Thyroid gland (tissue), 4 donors: ENCODE measurements at places on chromosomes 7 and 10. TPM values are rescaled to one million over a fixed set of nuclear protein-coding genes. Genes with fewer than 3 reads are reported as not detected.

DNA sequence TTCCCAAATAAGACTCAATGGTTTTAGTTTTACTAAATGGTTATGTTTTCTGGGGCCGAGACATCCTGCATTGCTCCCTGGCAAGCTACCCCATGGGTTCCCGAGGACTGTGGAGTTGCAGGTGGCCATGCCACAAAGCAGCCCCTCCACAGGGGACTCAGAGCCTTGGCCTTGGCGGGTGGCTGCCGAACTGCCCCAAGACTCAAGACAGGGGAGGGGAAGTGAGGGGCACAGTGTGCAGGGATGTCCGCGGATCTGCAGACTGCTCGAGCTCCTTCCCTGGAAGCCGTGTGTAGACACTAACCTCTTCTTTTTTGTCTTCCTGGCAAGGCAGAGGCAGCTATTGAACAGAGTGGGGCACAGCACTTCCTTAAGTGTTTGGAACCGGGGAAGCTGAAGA, 154.6 kb downstream of the EBF3 start:
- no peak overlapping the region for H3K4me3 ChIP-seq
- H3K36me3 ChIP-seq, result no peaks in the 10 kb centered on the region
- DNase-seq, result no peak
- H3K4me1 ChIP-seq, result no peaks in the 10 kb centered on the region
- H3K27me3 ChIP-seq, result no peaks in the 10 kb centered on the region

- no peak overlapping the region for H3K4me3 ChIP-seq
- no peak overlapping the region for H3K27ac ChIP-seq
- DNase-seq, result no peak
- H3K4me1 ChIP-seq, result no peaks in the 10 kb centered on the region
- H3K27me3 ChIP-seq, result no peaks in the 10 kb centered on the region
These were observed 95.8 kb upstream of the SH2B2 start for GRCh38 chr7:102190776-102191350.

GRCh38 chr10:86763404-86763803, 7.0 kb downstream of the BMPR1A start:
- H3K27ac ChIP-seq, result no peak overlapping the region
- no peak overlapping the region for H3K4me3 ChIP-seq
- H3K4me1 ChIP-seq, result peaks cover 28% of the 10 kb centered on the region
- no peaks in the 10 kb centered on the region for H3K36me3 ChIP-seq
- H3K27me3 ChIP-seq, result no peaks in the 10 kb centered on the region
- DNase-seq, result no peak

DNA sequence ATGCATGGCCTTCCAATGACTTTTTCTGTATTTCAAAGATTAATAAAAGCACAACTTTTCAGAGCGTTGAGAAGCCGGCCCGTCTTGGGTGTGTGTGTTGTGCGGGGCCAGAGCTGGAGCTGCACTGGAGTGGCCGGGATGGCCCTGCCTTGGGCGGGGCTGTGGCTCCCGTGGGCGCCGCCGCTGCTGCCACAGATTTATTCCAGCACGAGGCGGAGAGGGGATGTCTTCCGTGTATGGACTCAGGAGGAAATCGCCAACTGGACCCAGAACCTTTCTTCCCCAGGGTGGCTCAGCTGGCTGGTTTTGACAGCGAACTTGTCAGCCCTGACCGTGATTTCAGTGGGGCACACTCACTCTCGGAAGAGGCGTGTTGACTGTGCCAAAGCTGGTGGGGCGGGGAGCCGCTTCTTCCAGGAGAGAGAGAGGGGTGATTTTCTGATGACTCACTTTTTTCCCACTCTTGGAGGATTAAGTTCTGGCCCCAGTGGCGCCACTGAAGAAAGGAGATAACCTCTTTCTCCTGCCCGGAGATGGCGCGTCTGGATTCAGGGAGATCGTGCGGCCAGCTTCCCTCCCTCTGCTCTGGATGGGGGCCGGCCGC, 72.4 kb downstream of the DNAJB6 start:
- no peak overlapping the region for H3K27ac ChIP-seq
- DNase-seq, result no peak
- H3K4me3 ChIP-seq, result no peak overlapping the region

DNA sequence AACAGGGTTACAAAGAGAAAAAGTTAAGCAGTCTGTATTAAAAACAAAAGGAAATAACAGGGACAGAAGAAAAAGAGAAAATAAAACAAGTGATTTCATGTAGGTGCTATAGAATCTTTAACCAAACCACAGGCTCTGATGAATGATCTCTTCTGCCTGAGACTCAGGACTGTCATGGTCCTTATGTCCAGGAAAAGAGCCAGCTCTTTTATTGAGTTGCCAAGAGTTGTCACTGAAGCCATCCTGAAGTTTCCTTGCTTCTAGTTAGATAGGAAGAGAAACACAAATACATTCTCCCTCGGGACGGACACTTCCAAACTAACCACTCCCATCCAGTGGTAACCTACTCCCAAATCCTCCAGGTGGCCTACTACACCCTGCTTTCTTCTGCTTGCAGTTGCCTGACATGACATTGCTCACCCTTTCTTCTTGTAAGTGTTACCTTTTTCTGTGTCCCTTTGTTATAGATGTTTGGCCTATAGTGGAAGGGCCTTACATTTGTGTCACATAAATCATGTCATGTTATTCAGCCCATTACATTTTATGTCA, 346.7 kb downstream of the NRG3 start:
- DNase-seq, result no peak
- H3K27ac ChIP-seq, result no peak overlapping the region
- no peaks in the 10 kb centered on the region for H3K27me3 ChIP-seq

- no peaks in the 10 kb centered on the region for H3K27me3 ChIP-seq
- no peak for DNase-seq
- peaks cover 47% of the 10 kb centered on the region for H3K36me3 ChIP-seq
These were observed 7.0 kb downstream of the ECHS1 start for GRCh38 chr10:133366130-133366478.

- no peak overlapping the region for H3K4me3 ChIP-seq
- no peak overlapping the region for H3K27ac ChIP-seq
- H3K4me1 ChIP-seq, result peaks cover 17% of the 10 kb centered on the region
- no peaks in the 10 kb centered on the region for H3K27me3 ChIP-seq
These were observed 266.0 kb upstream of the PITRM1 start for GRCh38 chr10:3438606-3439005.

DNA sequence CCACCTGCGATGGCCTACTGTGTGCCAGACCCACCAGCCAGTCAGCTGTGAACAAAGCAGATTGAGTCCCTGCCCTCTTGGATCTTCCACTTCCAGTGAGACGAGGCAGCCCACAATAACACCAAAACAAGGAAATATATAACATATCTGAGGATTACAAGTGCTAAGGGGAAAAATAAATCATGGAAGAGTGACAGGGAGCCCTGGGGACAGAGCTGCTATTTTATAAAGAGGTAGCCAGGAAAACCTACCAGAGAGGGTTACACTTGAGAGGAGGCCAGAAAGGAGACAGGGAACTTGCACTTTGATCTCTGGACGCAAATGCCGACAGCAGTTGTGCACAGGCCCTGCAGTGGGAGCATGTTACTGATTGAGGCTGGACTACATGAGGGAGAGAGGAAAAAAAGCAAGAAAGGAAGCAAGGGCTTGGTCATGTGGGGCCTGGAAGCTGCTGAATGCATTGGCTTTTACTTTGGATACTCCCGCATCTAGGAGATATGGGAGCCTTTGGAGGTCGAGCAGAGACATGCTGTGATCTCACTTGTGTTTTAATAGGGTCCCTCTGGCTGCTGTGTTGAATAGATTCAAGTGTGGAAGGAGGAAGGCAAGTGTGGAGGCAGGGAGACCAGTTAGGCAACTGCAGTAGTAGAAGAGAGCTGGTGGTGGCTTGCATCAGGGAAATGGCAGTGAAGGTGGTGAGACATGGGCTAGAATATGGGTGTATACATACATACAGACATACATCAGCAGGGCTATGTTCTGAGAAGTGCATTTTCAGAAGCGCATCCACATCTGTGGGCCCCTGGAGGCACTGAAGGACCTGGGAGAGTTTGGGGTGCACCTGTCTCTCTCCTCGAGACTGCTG, 26.2 kb downstream of the MINDY4 start:
- no peak overlapping the region for H3K27ac ChIP-seq
- H3K27me3 ChIP-seq, result no peaks in the 10 kb centered on the region
- no peak for DNase-seq
- no peak overlapping the region for H3K4me3 ChIP-seq

DNA sequence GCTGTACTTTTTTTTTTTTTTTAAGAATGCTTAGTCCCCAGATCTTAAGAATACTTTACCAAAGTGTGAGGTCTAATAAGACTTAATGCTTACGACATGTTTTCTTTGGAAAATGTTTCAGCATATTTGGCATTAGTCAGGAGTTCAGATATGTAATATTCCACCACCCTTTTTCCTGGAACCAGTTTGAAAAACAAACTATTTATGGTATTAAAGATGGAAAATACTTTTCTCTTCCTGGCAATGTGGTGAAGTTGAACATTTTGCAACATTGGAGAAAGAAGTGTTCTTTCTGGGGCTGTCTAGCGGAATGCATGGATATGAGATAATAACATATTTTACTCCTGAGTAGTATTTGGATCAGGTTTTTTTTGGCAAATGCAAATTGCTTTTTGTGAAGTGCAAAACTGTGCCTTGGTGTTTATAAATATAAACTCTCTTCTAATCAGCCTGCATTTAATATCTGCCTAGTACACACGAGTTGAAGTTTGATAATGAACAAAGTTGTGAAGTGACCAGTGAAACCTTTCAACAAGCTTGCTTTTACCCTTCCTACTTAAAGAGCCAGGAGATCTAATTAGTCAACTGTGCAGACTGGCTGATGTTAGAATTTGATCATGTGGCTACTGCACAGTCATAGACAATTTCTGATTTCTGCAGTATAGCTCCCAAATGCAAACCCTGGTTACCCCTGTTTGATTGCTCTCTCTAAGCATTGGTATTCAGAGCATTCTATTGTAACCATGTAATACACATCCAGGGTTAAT, 20.9 kb downstream of the MAP3K8 start:
- peaks cover 35% of the 10 kb centered on the region for H3K36me3 ChIP-seq
- no peaks in the 10 kb centered on the region for H3K27me3 ChIP-seq
- no peak for DNase-seq

GRCh38 chr10:102492344-102492939, 10.1 kb downstream of the ACTR1A start:
- peak overlapping the region; percentile 36 for H3K27ac ChIP-seq
- H3K36me3 ChIP-seq, result peaks cover 14% of the 10 kb centered on the region
- no peaks in the 10 kb centered on the region for H3K27me3 ChIP-seq
- DNase-seq, result no peak

GRCh38 chr7:41742401-41743020, 39.6 kb upstream of the INHBA start:
- no peak overlapping the region for H3K27ac ChIP-seq
- no peaks in the 10 kb centered on the region for H3K4me1 ChIP-seq
- no peak overlapping the region for H3K4me3 ChIP-seq
- DNase-seq, result no peak
- H3K27me3 ChIP-seq, result no peaks in the 10 kb centered on the region
- no peaks in the 10 kb centered on the region for H3K36me3 ChIP-seq

DNA sequence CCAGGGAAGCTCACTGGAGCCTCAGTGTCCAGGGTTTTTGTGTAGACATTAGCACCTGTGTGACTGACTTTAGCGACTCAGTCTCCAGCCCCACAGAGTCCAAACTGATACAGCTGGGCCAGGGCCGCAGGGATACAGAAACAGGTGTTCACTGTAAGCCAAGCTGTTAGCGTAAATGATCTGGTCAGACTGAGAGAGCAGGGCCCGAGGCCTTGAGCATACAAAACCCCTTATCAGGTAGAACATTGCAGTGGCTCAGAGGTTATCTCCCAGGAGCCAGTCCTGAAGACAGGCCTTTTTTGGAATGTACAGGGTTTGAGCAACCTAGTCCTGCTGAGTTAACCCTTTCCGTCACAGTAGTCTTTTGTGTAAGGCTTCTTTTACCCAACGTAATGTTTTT, 25.0 kb downstream of the LHPP start:
- H3K36me3 ChIP-seq, result no peaks in the 10 kb centered on the region
- H3K27ac ChIP-seq, result no peak overlapping the region
- no peaks in the 10 kb centered on the region for H3K27me3 ChIP-seq
- no peak for DNase-seq

GRCh38 chr10:102347236-102347828, 48.2 kb upstream of the NFKB2 start:
- no peak overlapping the region for H3K4me3 ChIP-seq
- H3K36me3 ChIP-seq, result peaks cover 10% of the 10 kb centered on the region
- peak; percentile 55 for DNase-seq
- H3K4me1 ChIP-seq, result no peaks in the 10 kb centered on the region
- peak overlapping the region; percentile 13 for H3K27ac ChIP-seq

DNA sequence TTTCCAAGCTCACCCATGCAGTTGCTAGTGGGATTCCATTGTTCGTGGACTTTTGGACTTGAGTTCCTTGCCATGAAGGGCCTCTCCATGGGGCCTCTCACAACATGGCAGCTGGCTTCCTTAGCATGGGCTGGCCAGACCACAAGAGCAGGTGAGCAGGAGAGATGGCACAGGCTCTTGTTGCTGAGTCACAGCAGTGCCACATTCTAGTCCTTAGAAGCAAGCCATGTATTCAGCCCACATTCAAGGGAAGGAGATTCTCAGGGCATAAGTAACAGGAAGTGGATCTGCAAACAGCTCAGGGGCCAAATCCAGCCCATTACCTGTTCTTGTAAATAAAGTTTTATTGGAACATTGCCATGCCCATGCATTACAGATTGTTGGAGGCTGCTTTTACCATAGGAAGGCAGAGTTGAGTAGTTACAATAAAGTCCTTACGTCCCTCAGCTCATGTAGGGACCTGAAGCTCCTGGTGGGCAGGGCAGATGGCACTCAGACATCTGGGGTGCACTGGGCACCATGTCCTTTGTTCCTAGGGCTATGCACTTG, 481.5 kb upstream of the FOXK1 start:
- no peaks in the 10 kb centered on the region for H3K4me1 ChIP-seq
- H3K36me3 ChIP-seq, result no peaks in the 10 kb centered on the region
- no peak overlapping the region for H3K4me3 ChIP-seq
- no peaks in the 10 kb centered on the region for H3K27me3 ChIP-seq

DNA sequence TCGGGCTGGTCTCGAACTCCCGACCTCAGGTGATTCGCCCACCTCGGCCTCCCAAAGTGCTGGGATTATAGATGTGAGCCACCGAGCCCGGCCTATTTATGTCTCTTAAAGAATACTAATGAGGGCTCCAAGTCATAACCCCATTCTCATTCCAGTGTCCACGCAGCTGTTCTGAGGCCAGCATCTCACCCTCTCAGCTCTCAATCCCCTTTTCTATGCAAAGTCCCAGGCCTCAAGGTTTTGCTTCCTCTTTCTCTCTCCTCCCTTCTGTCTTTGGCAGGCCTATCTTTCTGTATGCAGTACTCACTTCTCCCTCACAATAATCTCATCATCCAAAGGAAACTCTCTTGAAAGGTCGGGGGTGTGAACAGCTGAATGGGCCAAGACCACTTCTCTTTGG, 28.0 kb upstream of the VSIR start:
- no peak for DNase-seq
- H3K27ac ChIP-seq, result no peak overlapping the region
- H3K36me3 ChIP-seq, result no peaks in the 10 kb centered on the region

- H3K27ac ChIP-seq, result peak overlapping the region; percentile 88
- H3K27me3 ChIP-seq, result no peaks in the 10 kb centered on the region
- no peak overlapping the region for H3K4me3 ChIP-seq
- peaks cover 67% of the 10 kb centered on the region for H3K4me1 ChIP-seq
- no peak for DNase-seq
These were observed 27.7 kb upstream of the DDIT4 start for GRCh38 chr10:72245949-72246525.

TSPAN33 gene
- 5.0 TPM for total RNA-seq

CPA4 gene
- total RNA-seq, result not detected

LRRC18 gene
- total RNA-seq, result not detected

AASS gene
- 32.6 TPM for total RNA-seq

NEUROG3 gene
- not detected for total RNA-seq

MPP7 gene
- total RNA-seq, result 27.1 TPM

ANKRD16 gene
- 10.2 TPM for total RNA-seq

NUTM2E gene
- total RNA-seq, result 0.56 TPM

NSUN5 gene
- total RNA-seq, result 18.2 TPM

VSTM2A gene
- total RNA-seq, result 0.20 TPM

FAM241B gene
- 7.2 TPM for total RNA-seq

FEZF1 gene
- not detected for total RNA-seq

CCL24 gene
- total RNA-seq, result not detected
